ENCODE measurements at places on chromosomes 2 and 18. TPM values are rescaled to one million over a fixed set of nuclear protein-coding genes. Genes with fewer than 3 reads are reported as not detected.

- no peaks in the 10 kb centered on the region for H3K36me3 ChIP-seq
- H3K4me1 ChIP-seq, result peaks cover 4% of the 10 kb centered on the region
- H3K27ac ChIP-seq, result no peak overlapping the region
- no peaks in the 10 kb centered on the region for H3K27me3 ChIP-seq
- no peak overlapping the region for H3K4me3 ChIP-seq
Measured at GRCh38 chr18:75607701-75608100, 180.2 kb upstream of the SMIM21 start.

DNA sequence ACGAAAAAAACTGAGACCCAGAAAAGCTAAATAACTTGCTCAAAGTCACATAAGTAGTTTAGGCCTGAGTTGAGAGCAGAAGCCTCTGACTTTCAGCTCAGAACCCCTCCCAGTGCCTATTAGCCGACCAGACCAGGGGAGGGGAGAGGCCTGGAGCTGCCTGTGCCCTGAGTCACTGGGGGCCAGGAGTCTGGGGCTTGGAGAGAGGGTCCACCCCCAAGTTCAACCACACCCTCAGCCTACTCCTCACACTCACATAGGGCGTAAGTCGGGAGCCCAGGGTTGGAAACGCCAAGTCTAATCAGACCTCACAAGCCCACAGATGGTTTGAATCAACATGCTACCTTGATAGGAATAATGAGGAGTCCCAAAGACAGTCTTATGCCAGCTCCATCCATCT, 12.6 kb upstream of the PKDCC start:
- H3K27me3 ChIP-seq, result peaks cover 2% of the 10 kb centered on the region
- no peak for DNase-seq
- H3K4me1 ChIP-seq, result peaks cover 7% of the 10 kb centered on the region
- no peak overlapping the region for H3K27ac ChIP-seq

DNA sequence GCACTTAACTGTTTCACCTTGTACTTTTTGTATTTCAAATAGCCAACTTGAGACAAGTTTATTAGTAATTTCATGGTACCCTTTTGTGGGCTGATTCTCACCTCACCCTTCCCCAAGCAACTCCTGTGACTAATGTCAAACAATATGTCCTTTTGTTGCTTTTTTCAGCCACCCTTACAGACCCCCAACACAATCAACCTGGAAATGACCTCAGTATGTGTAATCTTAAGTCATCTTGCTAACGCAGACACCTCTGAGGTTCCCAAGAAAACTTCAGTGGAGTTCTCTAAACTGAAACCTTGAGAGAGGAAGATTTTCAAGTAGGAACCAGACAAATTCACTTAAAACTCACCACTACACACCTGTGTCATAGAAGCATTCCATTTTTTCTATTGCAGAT, 69.5 kb downstream of the KYNU start:
- peaks cover 6% of the 10 kb centered on the region for H3K4me1 ChIP-seq
- H3K27me3 ChIP-seq, result no peaks in the 10 kb centered on the region
- DNase-seq, result no peak
- H3K27ac ChIP-seq, result no peak overlapping the region

DNA sequence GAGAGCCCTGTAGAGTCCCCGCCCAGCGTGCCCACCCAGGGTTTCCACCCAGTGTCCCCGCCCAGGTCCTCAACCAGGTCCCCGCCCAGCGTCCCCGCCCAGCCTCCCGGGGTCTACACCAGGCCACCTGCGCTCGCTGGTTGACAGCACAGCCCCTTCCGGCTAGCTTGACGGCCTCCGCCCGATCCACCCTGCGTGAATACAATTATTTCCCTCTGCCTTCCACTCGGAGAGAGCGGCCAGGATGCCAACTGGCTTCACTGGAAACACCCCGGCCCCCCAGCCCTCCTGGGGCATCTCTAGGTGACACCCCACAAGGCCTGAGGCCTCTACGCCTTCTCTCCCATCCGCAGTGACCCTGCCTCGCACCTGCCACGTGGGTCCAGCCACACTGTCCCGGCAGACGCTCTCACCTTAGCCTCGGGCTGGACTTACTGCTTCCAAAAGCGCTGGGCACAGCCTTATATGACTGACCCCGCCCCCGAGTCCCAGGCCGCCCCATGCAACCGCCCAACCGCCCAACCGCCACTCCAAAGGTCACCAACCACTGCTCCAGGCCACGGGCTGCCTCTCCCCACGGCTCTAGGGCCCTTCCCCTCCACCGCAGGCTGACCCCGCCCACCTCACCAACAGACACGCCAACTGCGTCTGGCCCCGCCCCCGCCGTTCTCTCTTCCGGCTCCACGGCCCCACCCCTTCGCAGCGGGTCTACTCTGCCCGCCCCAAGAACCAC, 188.1 kb downstream of the LAMA1 start:
- no peak overlapping the region for H3K27ac ChIP-seq
- DNase-seq, result no peak
- no peaks in the 10 kb centered on the region for H3K36me3 ChIP-seq
- H3K4me1 ChIP-seq, result no peaks in the 10 kb centered on the region
- peaks cover 7% of the 10 kb centered on the region for H3K27me3 ChIP-seq
- H3K4me3 ChIP-seq, result no peak overlapping the region

DNA sequence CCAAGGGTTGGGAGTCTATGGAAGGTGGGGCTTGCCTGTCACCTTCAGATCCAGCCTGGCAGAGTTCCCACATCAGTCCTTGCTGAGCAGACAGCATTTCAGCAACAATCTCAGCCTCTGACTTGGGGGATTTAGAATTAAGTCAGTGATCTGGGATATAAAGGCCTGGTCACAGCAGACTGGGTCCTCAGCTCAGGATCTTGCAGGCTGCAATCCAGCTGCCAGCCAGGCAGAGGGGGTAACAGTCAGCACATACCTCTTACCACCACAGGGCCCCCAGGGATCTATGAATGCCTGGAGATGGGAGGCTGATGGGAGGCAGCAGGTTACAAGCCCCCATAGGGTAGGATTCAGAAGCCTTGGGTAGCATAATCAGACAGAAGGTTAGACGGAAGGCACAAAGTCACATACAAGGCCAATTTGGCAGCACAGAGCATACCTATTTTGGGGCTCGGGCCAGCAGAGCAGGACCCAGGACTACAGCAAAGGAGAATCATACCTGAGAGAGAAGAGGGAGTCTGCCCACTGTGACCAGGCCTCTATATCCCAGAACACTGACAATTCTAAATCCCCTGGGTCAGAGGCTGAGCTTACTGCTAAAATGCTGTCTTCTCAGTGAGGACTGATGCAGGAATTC, 163.5 kb downstream of the MTCL1 start:
- no peak for DNase-seq

GRCh38 chr2:117858892-117859531, 44.5 kb downstream of the DDX18 start:
- DNase-seq, result no peak
- H3K27me3 ChIP-seq, result no peaks in the 10 kb centered on the region
- no peak overlapping the region for H3K4me3 ChIP-seq
- H3K36me3 ChIP-seq, result no peaks in the 10 kb centered on the region

DNA sequence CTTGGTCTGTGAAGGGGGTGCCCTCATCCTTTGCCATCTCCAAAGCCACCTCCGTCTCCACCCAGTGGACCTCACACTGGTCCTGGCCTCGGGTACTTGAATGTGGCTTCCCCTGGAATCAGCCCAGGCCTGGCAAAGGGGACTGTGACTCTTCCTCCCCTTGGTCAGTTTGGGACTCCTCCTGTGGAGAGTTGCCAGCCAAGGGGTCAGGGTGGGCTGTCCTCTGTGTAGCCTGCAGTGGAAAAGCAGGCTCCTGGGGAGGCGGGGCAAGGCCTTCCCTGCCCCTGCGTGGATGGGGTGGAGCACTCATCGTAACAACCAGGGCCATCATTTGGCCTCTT, 59.8 kb downstream of the INHBB start:
- H3K4me1 ChIP-seq, result no peaks in the 10 kb centered on the region
- no peak overlapping the region for H3K27ac ChIP-seq

Gene SH2D6
- 1.6 TPM for total RNA-seq

Gene CWC22
- 20.1 TPM for total RNA-seq

Gene AMER3
- not detected for total RNA-seq

DNA sequence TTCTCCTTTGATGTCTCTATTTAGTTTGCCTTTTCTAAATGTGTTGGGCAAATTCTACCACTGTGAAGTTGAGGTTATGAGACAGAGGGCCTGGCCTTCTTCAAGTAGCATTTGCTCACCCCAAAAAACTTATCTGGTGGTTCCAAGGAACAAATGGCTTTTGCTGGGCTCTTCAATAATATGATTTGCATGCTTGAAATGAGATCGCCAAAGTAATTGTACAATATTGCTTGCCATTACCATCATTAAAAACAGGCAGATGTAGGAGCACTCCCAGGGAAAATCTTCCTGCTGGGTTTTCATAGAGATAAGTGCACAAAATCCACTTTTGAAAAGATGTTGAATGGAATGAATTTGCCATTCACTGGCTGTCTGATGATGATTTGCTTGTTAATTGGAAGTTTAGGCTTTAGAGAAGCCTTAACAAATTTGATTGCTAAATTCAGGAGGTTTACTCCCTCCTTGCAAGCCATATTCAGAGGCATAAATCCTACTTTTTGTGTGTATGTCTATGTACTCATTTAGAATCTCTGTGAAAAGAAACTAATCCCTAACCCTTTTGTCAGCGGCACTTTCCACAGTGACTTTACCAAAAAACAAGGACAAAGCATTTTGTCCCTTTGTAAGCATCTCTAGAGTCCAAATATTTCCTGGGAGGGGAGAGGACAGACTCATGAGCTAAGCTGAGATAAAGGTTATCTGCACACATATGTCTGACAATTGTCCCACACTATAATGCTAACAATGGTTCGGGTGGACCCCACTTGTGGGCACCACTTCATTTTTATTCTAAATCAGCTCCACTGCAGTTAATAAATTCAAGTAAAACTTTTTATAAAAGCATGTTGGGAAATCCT, 240.8 kb upstream of the PIK3C3 start:
- no peak for DNase-seq
- H3K4me1 ChIP-seq, result peaks cover 3% of the 10 kb centered on the region
- H3K27ac ChIP-seq, result no peak overlapping the region
- peaks cover 19% of the 10 kb centered on the region for H3K27me3 ChIP-seq
- no peaks in the 10 kb centered on the region for H3K36me3 ChIP-seq

DNA sequence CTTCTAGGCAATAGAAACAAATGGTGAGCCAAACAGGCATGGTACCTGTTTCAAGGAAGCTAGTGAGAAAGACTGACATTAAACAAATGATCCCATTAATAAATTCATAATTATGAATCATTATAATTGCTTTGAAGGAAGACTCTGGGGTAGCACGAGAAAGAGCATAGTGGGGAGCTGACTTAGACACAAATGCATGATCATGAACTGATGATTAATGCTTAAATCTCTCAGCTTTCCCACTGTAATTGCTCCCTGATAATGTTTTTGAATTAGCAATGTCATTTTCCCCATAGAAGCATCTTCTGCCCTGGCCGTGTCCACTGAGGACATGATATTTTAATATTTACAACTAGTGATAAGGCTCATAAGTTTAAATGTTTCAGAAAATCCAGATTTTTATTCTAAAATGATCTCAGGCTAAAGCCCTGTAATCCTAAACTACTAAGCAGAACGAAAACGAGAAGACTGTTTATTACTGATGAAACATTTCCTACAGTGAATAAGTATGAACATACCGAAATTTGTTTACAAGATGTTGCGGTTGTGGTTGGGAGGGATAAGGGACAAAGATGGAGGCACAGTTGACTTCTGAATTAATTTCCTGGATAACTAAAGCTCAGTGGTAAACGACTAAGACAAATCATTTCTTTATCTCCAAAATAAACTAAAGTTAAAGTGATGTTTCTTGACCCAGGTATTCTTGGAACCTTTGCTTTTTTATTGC, 47.3 kb upstream of the TACR1 start:
- H3K4me3 ChIP-seq, result no peak overlapping the region
- DNase-seq, result no peak
- no peaks in the 10 kb centered on the region for H3K4me1 ChIP-seq

DNA sequence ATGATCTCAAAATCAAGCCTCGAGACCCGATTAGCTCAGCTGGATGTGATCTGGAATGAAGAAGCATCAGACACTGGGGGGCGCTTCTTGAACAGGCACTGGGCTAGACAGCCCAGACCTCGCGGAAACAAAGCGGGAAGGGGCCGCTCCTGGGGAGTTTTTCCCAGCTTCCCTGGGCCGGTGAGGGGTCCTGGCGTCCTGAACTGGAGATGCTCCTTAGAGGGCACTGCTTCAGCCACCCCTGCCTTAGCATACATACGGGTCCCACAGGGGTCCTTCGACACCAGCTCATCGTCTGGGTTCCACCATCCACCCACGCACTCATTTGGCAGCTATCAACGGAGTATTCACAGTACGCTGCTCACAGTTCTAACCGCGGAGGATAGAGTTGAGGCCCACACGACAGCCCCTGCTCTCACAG, 146.7 kb downstream of the TSN start:
- no peak for DNase-seq
- H3K27ac ChIP-seq, result no peak overlapping the region
- no peaks in the 10 kb centered on the region for H3K4me1 ChIP-seq
- H3K36me3 ChIP-seq, result no peaks in the 10 kb centered on the region

- peaks cover 30% of the 10 kb centered on the region for H3K36me3 ChIP-seq
- no peak overlapping the region for H3K27ac ChIP-seq
- H3K4me3 ChIP-seq, result no peak overlapping the region
Measured at GRCh38 chr2:24026233-24026632, 16.3 kb downstream of the MFSD2B start.

Gene SLC4A5
- 2.3 TPM for total RNA-seq

DNA sequence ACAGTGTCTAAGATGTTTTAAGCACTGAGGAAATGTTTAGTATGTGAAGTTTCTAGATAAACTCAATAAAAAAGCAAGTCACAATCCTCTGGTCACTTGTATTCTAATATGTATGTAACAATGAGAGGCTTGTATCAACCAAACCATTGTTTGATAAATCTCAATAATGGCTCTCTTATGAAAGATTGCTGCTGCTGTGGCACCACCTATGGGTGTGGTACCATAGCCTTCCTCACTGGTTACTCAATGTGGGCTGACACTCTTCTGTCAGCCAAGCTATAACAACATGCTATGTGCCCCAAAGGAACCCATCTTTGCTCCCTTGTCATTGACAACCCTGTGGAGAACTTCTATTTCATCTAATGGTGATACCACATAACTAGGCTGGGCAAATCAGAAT, 12.6 kb upstream of the RAB1A start:
- H3K27me3 ChIP-seq, result peaks cover 12% of the 10 kb centered on the region
- no peaks in the 10 kb centered on the region for H3K36me3 ChIP-seq
- DNase-seq, result no peak
- no peak overlapping the region for H3K27ac ChIP-seq
- H3K4me3 ChIP-seq, result no peak overlapping the region

Gene CYP26B1
- total RNA-seq, result 0.89 TPM

GRCh38 chr2:30775833-30776232, 31.4 kb downstream of the CAPN13 start:
- no peak overlapping the region for H3K4me3 ChIP-seq
- H3K27me3 ChIP-seq, result peaks cover 5% of the 10 kb centered on the region
- no peaks in the 10 kb centered on the region for H3K36me3 ChIP-seq
- H3K4me1 ChIP-seq, result no peaks in the 10 kb centered on the region
- DNase-seq, result peak; percentile 40
- H3K27ac ChIP-seq, result no peak overlapping the region

Gene HTR2B
- 3.9 TPM for total RNA-seq

DNA sequence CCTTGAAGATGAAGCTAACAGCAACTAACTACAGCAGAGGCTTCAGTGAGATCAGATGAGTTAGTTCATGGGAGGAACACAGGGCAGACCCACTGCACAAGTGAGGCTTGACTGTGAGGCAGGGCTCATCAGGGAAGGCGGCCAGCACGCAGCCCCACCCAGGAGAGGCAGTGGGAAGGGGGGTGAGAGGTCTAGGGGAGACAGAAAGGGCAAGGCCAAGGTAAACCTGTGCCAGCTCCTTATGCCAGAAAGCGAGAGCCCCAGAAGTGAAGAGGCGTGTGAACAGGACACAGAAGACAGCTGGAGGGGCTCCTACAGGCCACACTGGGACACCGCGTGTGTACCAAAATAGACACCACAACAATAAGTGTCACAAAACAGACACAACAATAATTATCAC, 48.6 kb downstream of the ANO7 start:
- H3K36me3 ChIP-seq, result peaks cover 82% of the 10 kb centered on the region
- no peak overlapping the region for H3K4me3 ChIP-seq
- peaks cover 2% of the 10 kb centered on the region for H3K4me1 ChIP-seq
- DNase-seq, result no peak
